ENCODE measurements at places on chromosomes 2 and 18.

GRCh38 chr2:2574401-2575180, 243.5 kb upstream of the MYT1L start:
- no peak for DNase-seq

DNA sequence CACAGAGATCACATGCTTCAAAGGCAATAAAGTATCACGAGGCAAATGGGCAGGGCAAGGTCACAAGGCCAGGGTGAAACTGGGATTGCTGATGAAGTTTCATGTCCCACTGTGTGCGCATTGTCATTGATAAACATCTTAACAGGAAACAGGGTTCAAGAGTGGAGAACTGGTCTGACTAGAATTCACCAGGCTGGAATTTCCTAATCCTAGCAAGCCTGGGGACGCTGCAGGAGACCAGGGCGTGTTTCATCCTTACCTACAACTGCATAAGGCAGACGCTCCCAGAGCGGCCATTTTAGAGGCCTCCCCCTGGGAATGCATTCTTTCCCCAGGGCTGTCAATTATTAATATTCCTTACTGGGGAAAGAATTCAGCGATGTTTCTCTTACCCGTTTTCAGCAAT, 33.2 kb downstream of the PTPN4 start:
- DNase-seq = no peak

DNA sequence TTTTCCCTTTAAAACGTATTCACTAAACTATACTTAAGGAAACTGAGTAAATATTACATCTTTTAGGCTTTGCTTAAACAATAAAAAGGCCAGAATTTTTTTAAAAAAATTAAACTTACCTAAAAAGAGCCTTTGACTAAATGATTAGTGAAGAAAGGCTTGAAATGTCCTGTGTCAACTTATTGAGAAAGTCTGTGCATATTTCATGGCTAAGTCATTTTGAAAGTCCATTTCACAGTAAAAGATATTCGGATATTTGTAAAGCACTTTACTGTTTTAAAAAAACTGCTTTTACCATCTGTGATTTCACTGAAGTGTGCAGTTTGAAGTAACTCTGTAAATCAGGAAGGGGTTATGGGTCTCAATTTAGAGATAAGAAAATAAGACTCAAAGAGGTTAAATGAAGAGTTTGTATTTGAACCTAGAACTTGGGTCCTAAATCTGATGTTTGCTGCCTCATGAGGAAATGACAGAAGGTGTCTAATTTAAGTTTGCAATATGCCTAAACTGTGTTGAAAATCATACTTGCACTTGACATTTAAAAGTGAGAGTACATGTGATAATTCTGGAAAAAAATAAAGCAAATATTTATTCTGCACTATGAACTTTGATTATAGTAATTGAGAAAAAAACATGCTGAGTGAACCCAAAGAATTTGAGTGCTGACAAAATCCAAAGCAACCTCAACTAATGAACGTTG, 50.5 kb downstream of the RAB27B start:
- no peak for DNase-seq

DNA sequence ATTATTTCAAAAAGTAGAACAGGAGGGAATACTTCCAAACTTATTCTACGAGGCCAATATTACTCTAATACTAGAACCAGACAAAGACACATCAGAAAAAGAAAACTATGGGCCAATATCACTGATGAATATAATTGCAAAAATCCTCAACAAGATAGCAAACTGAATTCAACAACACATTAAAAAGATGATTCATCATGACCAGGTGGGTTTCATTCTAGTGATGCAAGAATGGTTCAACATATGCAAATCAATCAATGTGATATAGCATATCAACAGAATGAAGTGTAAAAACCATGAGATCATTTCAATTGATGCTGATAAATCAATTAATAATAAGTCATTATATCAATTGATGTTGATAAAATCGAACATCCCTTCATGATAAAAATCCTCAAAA, 22.4 kb upstream of the EML6 start:
- DNase-seq = no peak

DNA sequence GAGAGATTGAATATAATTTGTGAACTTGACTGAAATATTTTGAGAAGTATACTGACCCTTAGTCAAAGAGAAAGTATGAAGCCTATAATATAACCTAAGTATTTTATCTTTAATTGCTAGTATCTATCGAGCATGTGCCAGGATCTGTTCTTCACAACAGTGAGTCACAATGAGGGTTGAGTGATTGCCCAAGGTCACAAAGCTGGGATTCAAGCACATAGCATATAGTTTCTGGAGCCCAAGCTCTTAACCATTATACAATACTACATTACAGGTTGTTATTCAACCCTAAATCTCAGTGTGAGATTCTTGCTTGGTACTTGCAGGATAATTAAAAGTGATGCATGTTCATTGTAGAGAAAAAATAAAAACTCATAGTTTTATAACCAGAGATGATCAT, 97.2 kb downstream of the RAB3GAP1 start:
- no peak for DNase-seq

- DNase-seq = no peak
Measured at GRCh38 chr18:8960740-8961657, 141.5 kb upstream of the NDUFV2 start.

DNA sequence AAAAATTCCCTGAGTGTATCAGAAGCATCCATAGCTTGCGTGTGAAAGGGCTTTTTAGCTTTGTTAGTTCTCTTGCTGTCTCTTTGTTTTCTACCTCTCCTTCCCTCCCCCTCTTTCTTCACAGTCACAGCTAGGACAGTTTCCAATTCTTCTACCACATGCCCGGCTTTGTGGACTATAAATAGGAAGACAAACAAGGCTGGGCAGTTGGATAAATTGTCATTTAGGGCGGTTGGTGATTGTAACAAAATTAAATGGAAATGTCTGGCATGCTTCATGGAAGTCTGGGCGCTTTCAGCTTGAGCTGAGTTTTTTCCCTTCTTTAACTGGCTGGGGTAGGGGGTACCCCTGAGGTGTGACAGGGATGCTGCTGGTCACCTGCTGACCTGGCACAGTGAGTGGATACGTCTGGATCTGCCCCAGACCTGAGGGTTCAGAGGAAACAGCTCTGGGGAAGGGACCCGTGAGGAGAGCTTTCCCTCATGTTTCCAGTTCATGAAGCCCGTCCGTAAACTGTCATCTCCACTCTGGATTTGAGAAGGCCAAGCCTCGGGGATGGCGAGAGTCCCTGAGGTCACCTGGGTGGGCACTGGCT, 29.0 kb upstream of the GIGYF2 start:
- no peak for DNase-seq

- DNase-seq = no peak
Measured at GRCh38 chr2:155485141-155485842, 786.8 kb downstream of the KCNJ3 start.

DNA sequence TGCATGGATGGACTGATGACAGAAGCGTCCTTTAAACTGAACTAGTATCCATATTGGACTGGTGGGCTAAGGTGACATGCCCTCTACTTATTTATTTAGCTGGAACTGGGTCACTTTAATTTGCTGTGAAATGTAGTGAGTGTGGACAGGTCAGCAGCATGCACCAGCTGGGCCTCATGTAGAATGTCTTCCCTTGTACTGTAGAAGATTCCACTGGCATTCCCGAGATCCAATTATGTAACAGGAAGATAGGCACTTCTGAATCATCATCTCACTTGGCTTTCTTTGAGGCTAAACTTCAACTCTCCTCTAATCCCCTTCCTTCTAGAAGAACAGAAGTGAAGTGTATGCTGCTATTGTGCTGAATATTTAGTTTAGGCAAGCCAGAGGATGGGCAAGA, 296.2 kb downstream of the SLC8A1 start:
- DNase-seq = no peak

DNA sequence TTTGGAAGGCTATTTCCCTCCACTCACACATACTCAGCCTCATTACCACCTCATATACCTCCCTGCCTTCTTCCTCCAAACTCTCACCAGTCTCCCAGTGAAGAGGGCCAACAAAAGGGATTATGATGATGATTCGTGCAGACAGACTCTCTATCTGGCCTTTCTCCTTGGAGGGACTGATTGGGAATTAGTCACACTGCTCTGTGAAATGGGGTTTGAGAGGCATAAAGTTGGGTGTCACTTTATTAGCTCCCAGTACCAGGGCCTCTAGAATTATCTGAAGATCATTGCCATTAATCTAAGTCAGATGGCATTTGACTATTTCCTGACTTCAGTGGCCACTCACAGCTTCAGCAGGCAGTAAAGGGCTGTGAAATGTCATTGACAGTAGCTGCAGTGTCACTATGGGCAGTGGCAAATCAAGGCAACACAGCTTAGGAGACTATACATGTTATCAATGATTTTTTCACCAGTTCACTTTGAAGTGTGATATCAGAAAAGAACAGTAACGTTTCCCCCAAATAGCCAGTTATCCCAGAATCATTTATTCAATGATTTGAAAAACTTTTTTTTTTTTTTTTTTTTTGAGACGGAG, 17.4 kb downstream of the CNRIP1 start:
- DNase-seq = no peak

DNA sequence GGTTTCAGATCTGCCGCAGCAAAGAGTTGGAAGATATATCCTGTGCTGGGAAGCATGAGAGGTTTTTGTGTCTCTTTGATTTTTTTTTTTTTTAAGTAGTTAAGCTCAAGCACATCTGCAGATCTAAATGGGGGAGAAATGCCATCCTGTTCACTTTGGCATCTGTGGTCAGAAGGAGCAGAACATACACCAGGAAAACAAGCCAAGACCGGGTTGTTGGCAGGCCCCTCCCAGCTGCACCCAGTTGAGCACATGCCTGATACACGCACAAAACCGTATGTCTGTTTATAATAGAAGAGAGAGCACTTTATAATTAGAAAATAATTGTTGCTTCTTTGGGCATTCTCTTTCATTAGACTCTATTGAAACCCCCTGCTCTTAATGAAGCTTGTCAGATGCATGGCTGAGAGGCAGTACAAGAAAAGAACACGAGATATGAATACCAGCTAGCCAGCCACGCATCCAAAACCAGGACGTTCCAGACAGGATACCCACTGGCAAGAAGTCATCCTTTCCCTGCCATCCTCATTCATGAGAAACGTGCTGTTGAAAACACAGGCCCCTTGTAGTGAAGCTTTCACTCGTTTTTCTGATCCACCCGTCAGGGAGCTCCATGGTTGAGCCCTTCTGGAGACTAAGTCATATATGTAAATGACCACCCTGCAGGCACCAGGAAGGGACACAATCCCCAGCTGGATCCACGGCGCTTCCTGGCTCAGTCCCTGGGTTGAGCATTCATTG, 152.2 kb downstream of the ALPK2 start:
- no peak for DNase-seq

GRCh38 chr18:80202264-80202998, 44.9 kb downstream of the PARD6G start:
- DNase-seq = no peak

- no peak for DNase-seq
Measured at GRCh38 chr2:216858312-216858711, 1.6 kb downstream of the TNP1 start.

GRCh38 chr2:211836409-211836808, 702.2 kb downstream of the ERBB4 start:
- DNase-seq = no peak

- DNase-seq = no peak
Measured at GRCh38 chr2:219396863-219397457, 9.2 kb upstream of the DNPEP start.

GRCh38 chr2:72139874-72140620, 7.6 kb downstream of the CYP26B1 start:
- DNase-seq = no peak

- no peak for DNase-seq
Measured at GRCh38 chr2:190123956-190124355, 61.4 kb upstream of the MSTN start.

DNA sequence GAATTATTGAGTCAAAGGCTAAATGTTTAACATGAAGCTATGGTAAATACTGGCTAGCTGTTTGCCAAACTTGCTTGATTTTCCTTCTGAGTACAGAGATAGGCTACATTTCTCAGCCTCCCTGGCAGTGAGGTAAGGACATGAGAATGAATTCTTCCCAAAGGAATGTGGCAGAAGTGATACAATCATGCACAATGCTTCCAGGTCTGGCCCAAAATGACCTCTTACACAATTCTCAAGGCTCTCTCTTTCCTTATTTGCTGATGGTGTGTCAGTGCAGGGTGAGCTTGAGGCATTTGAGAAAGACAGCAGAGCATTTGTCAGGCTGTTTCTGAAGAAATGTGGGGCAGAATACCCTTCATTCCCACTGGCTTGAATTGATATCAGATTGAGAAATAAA, 95.6 kb upstream of the NABP1 start:
- DNase-seq = no peak

DNA sequence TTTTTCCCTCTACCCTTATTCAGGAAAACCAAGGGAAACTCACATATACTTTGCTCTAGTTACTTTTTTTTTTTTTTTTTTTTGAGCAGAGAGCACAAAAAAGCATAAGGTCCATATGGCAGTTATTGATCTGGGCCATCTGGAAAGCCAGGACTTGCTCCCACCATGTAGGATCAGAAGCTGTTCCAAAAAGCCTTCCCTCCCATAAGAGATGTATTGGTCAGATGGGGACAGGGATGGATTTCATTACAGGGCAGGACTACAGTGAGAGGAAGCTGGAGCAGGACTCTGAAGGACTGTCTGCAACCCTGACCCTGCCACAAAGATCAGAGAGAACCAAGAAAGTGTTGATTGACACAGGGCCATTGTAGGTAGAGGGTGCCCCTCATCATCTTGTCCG, 57.3 kb downstream of the NRP2 start:
- DNase-seq = no peak

GRCh38 chr2:201639205-201639604, 4.1 kb downstream of the TMEM237 start:
- no peak for DNase-seq

DNA sequence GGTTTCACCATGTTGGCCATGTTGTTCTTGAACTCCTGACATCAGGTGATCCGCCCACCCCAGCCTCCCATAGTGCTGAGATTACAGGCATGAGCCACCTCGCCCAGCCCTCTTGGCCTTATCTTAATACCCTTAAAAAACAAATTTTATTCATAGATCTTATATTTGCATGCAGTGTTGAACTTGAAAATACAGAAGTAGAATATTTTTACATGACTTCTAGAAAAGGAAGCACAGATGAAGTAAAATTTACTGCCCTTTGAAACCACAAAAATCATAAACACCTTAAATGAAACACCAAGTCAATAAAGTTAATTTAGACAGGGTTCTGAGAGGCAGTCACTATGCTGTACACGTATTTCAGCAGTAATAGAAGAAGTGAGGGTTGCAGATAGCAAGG, 145.7 kb downstream of the CERS6 start:
- no peak for DNase-seq

DNA sequence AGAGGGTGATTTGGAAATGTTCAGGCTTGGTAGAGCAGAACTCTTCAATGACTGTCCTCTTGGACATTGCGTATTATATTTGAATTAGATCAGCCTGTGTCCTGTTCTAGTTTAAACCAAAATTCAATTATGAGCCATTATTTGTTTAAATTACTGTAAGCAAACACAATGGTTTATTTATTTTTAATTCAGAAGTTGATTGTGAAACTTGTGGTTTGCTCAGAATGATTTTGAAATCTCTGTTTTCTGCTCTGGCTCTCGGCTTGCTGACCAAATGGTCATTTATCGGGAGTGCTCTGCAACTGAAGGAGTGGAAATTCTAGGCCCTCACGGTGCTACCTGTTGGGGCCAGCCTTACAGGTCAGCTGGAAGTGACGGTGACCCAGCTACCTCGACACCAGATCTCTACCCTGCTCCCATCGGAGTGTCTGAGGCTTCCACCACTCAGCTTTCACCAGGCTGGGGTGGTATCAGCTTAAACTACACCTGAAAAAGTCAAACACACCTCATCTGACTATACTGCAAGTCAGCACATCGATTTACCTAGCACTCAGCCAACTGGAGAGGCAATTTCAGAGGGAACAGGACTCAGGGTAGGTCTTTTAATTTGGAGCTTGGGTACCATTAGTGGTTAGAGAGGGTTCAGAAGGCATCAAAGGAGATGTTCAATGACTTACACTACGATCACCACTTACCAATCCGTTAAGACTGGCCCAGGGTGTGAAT, 36.8 kb upstream of the GPD2 start:
- DNase-seq = no peak
